Right atrium auricular region (tissue), 2 donors: ENCODE measurements at places on chromosomes 1 and 21.

GRCh38 chr1:165060285-165060793, 296.2 kb downstream of the LMX1A start:
- no peak for DNase-seq

- DNase-seq: no peak
Observed at GRCh38 chr21:34820051-34820450, 151.3 kb downstream of the CLIC6 start.

DNA sequence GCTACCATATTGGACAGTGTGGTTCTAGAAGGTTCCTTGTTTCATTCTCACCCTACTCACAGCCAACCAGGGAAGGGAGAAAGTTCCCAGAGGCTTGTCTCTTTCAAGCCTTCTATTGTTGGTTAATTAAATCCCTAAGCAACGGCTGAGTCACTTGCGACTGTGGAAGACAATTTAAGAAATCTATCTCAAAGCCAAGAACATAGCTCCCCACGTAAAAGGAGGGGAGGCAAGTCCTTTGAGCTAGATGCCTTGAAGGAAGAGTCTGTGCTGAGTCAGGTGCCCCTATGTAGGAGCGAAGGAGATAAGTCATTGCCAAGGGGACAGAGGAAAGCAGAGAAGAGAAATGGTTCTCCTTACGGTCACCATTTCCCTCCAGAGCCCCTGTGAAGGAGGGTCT, 79.4 kb upstream of the PPP2R5A start:
- no peak for DNase-seq

DNA sequence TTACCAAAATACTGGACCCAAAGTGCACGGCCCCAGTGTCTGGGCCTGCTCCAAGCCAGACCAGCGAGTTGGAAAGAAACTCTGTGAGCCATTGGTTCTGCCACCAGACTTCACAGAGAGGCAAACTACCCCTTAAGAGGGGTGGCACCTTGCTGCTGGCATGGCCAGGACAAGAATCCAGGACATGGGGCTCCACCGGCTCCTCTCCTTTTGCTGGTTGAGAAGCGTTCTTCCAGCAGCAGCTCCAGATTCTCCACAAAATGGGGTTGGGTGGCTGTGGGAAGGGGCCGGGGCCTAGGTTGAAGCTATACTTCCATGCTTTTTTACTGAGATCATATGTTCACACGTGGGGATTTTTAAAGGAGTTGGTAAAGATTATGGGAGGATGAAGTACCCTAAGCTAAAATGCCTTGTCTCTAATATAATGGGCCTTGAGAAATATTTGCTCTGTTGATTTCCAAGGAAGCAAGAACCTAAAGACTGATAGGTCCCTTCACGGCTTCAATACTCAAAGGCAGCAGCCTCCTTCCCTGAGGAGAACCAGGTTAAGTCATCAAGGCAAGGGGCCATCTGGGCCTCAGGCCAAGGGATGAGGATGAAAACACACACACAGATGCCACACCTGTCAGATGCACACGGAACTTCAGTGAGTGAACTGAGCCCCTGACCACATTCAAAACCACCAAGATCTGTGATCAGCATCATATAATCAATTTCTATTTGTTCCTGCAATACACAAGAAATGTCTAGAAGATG, 3.1 kb downstream of the C1orf198 start:
- DNase-seq: no peak

- no peak for DNase-seq
Observed at GRCh38 chr1:60035921-60036320, 37.6 kb downstream of the C1orf87 start.

- DNase-seq: no peak
Observed at GRCh38 chr1:87935130-87935529, 606.5 kb downstream of the LMO4 start.

DNA sequence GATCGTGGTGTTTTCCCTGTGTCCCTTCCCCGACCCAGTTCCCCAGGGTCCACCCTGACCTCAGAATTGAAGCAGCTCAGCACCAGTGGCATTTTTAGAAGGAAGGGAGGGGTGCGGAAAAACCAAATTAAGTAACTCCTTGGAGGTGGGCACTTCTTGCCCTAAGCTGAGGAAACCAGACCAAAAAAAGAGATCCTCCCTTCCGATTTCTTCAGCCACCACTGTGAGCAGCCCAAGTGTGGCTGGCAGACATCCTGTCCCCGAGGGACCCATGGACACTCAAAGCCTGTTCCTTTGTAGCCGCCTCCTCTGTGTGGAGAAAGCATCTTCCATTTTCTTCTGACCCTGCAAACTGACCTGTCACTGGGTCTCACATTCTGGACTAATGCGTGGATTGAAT, 31.3 kb downstream of the KIRREL1 start:
- no peak for DNase-seq

- DNase-seq: no peak
Observed at GRCh38 chr1:26887125-26887524, 3.0 kb downstream of the GPN2 start.

GRCh38 chr1:45926330-45926729, 122.9 kb downstream of the MAST2 start:
- DNase-seq: no peak

- no peak for DNase-seq
Observed at GRCh38 chr1:63000508-63000907, 216.6 kb downstream of the ATG4C start.

DNA sequence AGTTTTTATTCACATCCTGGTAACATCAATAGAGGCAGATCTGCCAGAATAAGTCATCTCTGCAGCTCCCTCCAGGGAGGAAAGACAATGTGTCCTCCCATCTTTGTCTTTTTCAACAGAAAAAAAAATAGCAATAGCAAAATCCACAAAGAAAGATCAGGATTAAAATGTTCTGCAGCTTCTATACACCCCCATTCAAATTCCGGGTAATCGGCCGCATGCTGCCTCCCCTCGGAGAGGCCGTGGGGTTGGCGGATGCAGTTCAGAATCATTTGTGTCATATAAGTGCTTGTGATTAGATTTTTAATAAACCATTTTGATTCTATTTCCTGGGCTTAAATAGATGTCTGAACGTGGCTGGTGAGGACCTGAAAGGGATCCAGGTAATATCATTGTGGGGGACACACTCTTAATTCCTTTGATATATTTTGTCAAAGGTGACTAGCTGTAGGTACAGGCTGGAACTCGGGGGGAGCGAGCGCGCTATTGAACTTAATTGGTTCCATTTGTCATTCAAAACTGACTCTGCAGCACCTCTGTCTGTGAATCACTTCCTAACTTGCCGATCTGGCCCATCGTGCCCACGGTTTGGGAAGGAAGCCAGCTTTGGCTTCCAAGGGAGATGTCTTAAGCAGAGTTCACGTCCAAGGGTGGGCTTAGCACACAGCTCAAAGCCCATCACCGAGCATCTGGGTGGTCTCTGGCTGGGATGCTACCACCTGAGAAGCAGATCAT, 85.6 kb upstream of the ARHGEF16 start:
- no peak for DNase-seq

DNA sequence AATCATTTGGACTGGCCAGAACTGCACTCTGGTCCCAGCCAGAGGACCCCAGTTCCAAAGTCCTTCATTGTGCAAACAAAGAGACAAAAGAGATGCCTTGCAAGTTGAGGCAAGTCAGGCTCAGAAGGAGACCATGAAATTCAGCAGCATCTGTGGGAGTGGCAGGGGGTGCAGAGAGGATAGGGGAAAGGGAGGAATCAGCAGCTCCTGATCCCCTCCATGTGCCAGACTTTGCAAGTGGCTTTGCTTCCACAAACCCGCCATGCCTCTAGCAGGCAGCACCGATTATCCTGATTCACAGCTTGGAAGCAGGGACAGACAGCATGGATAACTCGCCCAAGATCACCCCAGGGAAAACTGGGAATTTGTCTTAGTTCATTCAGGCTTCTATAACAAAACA, 2.1 kb upstream of the CAPN9 start:
- DNase-seq: no peak

- DNase-seq: no peak
Observed at GRCh38 chr21:21268061-21268471, 269.9 kb downstream of the NCAM2 start.

GRCh38 chr1:151773702-151774101, 10.4 kb upstream of the MRPL9 start:
- no peak for DNase-seq

DNA sequence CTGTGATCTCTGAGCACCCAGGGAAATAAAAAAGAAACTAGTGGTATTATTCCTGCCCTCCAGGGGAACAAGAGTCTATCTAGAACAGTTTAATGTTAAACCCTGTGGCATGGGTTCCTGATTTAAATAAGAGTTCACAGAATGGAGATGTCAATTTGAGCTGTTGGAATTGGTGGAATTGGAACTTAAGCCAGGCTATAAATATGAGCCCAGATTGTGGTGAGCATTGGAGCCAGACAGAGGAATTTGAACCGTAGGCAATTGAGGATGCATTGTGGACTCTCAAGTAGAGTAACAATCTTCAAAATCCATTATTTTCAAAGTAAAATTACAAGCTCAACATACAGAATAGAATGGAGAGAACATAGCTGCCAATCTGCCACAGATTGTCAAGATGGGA, 98.2 kb downstream of the NEK7 start:
- DNase-seq: no peak

DNA sequence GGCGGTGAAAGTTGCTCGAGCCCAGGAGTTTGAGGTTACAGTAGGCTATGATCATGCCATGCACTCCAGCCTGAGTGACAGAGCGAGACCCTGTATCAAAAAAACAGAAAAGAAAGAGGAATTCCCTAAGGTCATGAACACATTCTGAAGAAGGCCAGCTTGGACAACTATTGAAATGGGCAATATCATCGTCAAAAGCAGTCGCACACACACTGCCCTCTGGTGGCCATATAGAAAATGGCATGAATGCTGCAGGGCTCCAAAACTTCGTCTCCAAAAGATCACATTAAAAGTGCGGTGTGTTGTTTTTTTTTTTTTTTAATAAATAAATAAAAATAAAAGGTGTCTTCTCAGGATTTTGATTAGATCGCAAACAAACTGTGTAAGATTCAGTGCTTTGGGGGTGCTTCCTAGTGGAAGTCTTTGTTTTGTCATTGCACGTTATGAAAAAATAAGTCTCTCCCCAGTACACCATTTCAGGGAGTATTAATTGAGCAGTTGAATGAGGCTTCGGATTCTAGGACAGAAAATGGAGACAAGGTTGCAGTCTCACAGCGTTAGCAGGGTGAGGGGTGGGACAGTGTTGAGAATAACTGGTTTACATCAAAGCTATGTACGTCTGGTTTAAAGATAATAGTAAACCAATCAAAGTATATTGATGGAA, 87.5 kb upstream of the FMN2 start:
- DNase-seq: no peak

DNA sequence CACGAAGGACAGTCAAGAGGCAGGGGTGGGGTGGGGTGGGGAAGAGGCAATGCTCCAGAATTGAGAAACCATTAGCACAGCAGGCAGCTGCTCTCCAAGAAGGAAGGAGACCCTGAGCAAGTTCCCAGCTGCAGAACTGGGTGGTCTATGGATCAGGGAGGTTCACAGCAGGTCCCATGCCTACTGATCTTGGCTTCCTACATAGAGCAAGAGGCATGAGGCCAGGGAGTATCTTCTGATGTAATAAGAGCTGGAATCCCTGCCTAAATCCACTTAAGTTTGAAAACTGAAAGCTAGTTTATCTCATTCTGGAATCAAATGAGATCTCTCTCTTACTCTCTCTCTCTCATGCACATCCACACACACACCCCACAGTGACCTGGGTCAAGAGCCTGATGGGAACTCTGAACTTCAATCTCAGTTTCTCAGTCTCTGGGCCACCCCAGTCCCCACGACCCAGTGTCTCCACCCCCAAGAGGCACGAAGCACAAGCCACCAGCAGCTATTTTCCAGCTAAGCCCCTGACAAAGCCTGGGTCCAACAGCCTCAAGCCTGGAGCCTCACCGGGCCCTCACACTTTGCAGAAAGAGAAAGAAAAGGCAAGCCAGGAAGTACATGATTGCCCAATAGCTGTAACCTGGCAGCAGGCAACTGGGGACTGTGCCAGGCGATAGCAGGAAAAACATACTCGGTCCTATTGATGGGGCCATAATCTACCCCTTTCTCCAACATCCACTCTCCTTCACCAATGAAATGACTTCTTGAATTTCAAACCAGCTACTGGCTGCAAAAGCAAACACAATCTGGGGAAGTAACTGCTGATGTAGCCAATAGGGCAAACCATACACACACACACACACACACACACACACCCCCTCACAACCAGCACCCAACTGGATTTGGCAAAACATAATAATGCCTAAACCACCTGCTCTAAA, 2.2 kb downstream of the NUAK2 start:
- DNase-seq: peak; percentile 74

DNA sequence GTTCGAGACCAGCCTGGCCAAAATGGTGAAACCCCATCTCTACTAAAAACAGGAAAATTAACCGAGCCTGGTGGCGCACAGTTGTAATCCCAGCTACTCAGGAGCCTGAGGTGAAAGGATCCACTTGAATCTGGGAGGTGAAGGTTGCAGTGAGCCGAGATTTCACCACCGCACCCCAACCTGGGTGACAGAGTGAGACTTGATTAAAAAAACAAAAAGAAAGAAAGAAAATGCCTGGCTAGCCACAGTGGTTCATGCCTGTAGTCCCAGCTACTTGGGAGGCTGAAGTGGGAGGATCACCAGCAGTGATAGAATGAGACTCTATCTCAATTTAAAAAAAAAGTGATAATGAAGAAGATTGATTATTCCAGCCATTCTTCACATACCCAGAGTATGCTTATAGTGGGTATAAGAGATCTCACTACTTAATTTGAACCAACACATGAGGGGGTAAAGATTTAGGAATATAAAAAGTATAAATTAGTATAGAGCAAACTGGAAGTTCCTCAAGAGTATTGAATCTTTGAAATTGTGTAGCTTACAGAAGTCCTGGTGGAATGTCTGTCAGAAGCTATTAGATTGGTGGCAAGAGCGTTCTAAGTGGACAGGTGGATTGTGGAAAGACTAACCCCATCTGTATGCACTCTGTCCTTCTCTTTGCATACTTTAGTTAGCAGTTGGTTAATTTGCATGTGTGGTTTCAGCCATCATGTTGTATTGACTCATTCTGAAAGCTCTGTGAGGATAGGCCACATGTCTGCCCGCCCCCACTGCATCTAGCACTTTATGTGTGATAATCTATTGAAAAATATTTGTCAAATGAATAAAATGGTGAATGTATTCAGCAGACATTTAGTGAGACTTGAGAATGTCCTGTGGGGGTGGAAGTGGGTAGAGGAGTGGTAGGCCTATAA, 25.0 kb downstream of the RLF start:
- DNase-seq: no peak

GRCh38 chr21:39406065-39406464, 39.5 kb downstream of the LCA5L start:
- DNase-seq: no peak

- no peak for DNase-seq
Observed at GRCh38 chr1:56223968-56224367, 355.4 kb downstream of the PLPP3 start.

- DNase-seq: no peak
Observed at GRCh38 chr1:33392206-33392605, 38.7 kb downstream of the PHC2 start.

- no peak for DNase-seq
Observed at GRCh38 chr1:18917071-18917799, 14.9 kb upstream of the ALDH4A1 start.

DNA sequence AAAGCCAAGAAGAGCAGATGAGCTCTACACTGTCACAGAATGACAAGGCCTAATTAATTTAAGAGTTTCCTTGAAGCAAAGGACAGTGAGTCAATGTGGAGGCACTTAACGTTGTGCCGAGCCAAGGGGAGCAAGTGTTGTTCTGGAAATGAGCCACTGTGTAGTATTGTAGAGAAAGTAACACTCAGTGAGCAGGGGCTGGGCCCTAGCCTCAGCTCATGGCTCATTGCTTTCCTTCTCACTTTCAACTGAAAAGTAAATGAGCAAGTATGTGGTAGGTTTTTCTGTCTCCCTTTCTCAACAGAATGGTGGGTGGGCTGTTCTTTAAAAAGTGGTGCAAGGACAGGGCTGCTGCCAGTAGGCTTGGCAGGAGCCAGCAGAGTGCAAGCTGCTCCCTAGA, 11.8 kb upstream of the KIAA0040 start:
- no peak for DNase-seq
